Mucosa of gallbladder (tissue), 1 donor: ENCODE measurements at places on chromosomes 5 and 9.

DNA sequence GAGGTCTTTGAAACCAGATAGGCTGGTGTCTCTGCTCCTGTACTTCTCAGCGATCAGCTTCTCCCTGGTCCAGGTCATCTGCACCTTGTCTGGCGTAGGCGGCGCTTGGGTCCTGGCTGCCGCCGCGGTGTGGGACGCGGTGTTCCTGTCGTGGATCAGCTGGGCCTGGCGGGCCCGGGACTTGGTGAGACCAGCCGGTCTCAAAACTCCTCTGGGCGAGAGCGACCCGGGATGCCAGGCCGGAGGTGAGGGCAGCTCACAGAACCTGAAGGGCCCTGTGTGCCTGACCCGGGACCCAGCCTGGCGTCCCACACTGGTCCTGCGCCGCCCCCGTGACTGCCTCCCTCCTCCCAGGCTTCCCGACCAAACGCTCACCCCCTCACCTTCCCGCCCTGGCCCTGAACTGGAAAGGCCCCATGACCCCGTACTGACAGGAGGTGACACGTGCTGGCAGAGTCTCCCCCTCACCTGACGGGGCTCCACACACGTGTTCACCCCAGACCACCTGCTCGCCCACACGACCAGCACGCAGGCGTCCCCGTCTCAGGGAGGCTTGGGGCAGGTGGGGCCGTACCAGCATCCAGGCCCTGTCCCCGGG lies 49.0 kb downstream of the NKD2 start:
- no peak for DNase-seq

DNA sequence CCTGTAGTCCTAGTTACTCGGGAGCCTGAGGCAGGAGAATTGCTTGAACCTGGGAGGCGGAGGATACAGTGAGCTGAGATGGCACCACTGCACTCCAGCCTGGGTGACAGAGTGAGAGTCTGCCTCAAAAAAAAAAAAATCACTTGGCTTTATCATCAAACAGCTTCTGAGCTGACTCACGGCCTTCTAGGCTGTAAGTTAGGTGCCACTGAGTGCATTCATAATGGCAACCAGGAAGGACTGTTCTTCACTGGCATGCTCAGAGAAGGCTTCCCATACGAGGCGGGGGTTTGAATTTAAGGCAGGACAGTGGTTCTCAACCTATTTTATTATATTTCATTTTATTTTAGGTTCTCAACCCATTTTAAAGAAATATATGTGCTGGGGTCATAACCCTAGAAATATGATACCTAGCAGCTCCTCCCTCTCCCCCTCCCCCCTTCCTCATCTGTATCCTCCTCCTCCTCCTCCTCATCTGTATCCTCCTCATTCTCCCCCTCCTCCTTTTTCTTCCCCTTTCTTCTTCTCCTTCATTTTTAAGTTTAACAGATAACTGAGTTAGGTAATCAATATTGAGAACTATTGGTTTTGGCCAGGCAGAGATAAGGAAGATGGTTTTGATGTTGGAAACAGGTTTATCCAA lies 19.0 kb upstream of the LHFPL2 start:
- no peak for DNase-seq

DNA sequence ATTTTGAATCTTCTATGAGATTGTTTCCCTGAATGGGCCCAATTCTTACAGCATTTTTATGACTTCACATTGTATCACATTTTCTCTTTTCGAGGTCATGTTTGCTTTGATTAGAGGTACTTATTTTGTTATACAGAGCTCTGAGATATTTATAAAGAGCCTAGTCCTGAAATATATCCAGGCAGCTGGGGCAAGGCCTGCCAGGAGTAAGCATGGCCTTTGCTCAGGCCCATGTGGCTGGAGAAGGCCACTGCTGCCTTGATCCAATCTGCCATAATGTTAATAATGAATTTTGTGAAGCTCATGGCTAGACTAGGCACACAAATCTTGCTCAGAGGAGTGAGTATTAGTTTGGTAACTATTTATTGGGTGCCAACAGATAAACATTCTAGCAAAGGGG lies 96.0 kb downstream of the TARS1 start:
- no peak for DNase-seq

- no peak for DNase-seq
Observed at GRCh38 chr9:106697390-106697749, 165.6 kb upstream of the ZNF462 start.

DNA sequence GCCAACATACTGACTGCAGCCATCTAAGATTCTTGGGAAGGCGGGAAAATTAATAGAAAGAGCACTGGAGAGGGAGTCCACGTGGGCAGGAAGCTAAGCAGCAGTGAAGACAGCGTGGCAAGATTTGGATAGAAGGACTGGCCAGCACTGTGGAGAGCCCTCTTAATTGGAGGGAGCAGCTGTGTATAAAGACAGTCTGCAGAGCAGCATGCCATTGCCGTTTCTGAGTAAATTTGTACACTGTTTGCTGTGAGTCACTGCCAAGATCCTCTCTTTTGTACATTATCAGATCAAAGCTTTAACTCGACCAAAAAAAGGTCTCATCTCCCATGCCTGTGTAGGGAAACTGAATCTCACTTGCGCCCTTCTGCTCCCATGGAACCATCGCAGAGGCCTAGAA lies 45.3 kb downstream of the INSYN2B start:
- DNase-seq, result no peak

- no peak for DNase-seq
Observed at GRCh38 chr9:70435948-70436347, 21.5 kb upstream of the KLF9 start.

DNA sequence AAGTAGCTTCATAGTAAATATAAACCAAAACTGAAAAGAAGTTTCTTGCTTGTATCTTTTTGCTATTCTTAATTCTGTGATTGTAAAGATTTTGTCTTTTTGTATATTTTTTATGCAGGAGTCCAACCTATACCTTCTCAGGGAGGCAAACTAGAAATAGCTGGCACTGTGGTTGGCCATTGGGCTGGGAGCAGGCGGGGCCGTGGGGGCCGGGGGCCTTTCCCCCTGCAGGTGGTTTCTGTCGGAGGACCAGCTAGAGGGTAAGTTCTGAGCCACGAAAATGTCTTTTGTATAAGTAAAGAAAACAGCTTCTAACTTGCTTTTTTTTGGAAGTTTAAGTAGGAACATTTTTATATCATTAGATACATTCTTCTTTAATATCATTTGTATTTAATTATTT lies 15.4 kb upstream of the PHF2 start:
- DNase-seq, result no peak

DNA sequence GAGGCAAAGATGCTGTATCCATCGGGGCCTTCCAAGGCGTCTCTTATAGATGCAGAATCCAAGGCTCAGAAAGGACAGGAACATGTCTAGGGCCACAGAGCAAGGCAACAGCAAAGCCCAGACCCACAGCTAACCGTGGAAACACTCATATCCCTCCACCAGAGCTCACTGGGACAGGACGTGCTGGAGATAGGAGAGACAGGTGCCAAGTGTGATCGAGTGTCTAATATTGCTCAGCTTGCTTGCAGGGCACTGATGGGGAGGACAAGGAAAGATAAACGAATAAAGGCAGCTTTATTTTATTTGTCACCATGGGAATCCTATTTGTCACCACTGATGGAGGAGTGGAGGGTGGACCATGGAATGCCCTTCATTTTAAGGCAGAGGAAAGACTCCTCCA lies 44.0 kb upstream of the AKNA start:
- no peak for DNase-seq

DNA sequence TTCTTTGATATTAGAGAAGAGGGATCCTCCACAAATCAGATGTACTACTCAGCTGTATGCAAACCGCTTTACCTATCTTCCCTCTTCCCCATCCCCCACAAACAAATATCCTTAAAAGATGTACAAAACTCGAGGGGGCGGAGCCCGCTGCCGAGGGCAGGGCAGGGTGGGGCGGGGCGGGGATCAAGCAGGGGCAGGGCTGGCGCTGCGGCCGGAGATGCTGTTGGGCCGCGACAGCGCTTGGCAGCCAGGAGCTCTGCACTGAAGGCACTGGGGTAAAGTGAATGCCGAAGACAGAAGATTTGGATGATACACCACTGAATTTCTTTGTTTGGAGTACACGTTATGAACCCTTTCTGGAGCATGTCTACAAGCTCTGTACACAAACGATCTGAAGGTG lies 474.8 kb downstream of the CDH10 start:
- no peak for DNase-seq

DNA sequence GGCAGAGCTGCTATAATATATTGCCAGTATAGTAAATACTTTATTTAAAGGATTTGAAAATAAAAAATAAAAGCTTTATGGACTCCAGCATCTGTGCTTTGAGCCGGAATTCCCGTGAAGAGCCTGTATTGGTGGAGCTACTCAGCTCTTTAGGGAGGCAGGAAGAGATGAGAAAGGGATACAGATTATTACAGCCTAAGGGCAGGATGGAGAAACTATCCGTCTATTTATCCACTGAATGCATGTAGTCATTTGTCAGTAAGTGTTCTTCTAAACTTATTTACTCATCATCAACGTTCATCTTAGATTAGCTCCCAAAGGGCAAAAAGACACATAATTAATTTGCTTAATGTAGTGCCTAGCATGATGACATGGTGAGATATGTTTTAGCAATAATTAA lies 48.4 kb downstream of the SLC1A1 start:
- no peak for DNase-seq

DNA sequence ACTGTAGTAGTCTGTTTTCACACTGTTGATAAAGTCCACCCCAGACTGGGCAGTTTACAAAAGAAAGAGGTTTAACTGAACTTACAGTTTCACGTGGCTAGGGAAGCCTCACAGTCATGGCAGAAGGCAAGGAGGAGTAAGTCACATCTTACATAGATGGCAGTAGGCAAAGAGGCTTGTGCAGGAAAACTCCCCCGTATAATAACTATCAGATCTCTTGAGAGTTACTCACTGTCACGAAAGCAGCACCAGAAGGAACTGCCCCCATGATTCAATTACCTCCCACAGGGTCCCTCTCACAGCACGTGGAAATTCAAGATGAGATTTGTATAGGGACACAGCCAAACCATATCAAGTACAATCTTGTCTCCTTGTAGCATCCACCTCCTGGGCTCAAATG lies 21.1 kb downstream of the PARP8 start:
- no peak for DNase-seq

GRCh38 chr9:69621730-69622460 lies 50.3 kb downstream of the APBA1 start:
- DNase-seq, result no peak

DNA sequence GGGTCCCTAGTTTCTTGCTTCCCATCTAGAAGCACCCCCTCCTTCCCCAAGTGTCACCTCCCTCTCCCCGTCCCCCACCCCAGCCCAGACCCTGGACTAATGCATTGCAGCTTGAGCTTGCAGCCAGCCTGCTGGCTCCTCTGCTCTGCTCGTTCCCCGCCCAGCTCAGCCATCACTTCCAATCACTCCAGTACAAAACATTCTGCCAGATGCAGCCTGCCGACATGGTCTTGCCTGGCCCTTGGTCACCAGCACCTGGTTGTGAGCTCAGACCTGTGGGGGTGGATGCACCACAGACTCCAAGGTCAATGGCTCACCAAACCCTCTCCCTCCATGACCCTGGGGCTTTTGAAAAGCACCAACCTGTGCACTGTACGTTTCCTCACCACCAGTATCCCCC lies 172.9 kb upstream of the SMIM23 start:
- DNase-seq, result no peak

- peak; percentile 3 for DNase-seq
Observed at GRCh38 chr9:38343552-38343951, 49.0 kb upstream of the ALDH1B1 start.

GRCh38 chr5:132020568-132021339 lies 9.3 kb upstream of the ACSL6 start:
- peak; percentile 9 for DNase-seq

DNA sequence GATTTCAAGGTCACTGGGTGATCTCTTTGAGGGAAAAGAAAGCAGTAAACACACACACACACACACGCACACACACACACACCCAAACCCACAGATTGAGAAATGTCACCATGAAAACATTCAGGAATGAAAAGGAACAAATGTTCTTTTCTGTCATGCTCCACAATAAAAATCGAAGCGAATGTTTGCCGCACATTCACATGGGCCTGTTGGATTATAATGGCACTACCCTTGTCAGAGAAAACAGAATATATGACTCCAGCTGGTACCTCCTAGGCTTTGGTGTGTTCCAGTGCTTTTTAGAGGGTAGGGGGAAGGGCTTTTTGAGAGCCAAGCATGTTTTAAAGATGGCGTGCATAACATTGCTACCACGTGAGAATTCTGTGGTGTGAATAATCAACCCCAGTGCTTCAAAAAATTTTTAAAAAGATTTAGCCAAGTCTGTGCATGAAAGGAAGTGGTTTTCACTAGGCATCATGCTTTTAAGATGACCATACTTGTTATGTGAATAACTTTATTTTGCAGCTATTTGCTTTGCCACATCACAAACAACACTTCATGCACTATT lies 120.8 kb upstream of the ZNF608 start:
- DNase-seq, result no peak

DNA sequence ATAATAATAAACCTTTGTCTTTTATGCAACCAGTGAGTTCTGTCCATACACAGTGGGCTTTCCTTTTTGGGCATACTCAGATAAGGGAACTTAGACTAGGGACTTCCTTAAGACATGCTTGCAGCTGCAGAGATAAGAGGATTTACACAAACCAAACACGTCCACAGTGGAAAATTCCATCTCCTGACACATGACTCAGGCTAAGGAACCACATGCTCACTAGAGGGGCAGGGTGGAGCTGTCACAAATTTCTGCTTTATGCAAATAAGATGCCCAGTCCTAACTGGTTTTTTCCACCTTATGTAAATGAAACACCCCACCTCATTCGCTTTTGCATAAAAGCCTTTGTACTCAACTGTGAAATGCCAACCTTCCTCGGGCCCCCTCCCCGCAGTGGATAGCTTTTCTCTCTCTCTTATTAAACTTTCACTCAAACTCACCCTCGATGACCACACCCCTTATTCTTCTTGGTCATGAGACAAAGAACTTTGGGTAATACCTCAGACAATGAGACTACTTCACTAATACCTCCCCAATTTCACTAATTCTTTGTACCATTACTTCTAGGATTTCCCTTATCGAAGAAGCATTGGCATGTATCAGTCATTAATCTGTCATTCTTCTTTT lies 170.3 kb upstream of the FTMT start:
- DNase-seq, result no peak

GRCh38 chr9:133581011-133581410 lies 28.2 kb downstream of the FAM163B start:
- no peak for DNase-seq

- no peak for DNase-seq
Observed at GRCh38 chr9:135978642-135979546, 17.7 kb upstream of the UBAC1 start.

DNA sequence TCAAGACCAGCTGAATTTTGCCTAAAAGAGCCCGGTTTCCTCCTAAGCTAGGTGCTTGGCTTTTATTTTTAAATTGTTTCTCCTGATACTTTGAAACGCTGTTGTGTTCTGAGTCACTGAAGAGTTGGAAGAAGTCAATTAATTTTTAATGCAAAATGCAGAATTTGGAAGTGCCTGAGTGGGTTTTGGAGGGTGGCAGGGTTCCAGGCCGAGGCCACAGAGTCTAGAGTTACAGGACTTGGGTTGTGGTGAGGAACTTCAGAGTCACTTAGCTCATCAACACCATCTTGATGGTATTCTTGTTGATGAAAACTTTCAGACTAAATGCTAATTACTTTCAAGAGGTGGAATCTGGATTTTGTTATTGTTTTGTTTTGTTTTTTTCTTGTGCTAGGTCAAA lies 130.6 kb downstream of the PDZD2 start:
- DNase-seq, result no peak
